Dermis microvascular lymphatic vessel endothelial cell (primary cell): ENCODE measurements at places on chromosomes 16 and 17. TPM values are rescaled to one million over a fixed set of nuclear protein-coding genes. Genes with fewer than 3 reads are reported as not detected.

RBFOX1 gene
- total RNA-seq, result not detected in 2 replicates

PKMYT1 gene
- 2.5 and 3.6 TPM in 2 replicates for total RNA-seq

PRRT2 gene
- total RNA-seq, result 0.25 TPM in 1 of 2 replicates, not detected in the other

CES1 gene
- under 0.01 TPM in 1 of 2 replicates, not detected in the other for total RNA-seq

NPTX1 gene
- total RNA-seq, result under 0.01 and 0.13 TPM in 2 replicates

CCDC154 gene
- 0.13 TPM in 2 replicates for total RNA-seq

HOXB4 gene
- 0.90 and 1.0 TPM in 2 replicates for total RNA-seq

KRTAP4-5 gene
- not detected in 2 replicates for total RNA-seq

C17orf100 gene
- total RNA-seq, result 0.13 and 0.63 TPM in 2 replicates

C17orf58 gene
- 23.7 and 32.1 TPM in 2 replicates for total RNA-seq

CAPNS2 gene
- total RNA-seq, result 0.13 TPM in 2 replicates

RHBDF1 gene
- 14.5 and 22.6 TPM in 2 replicates for total RNA-seq

YBX2 gene
- total RNA-seq, result 0.25 and 0.26 TPM in 2 replicates

TOB1 gene
- 2.8 and 3.0 TPM in 2 replicates for total RNA-seq

FBXW10 gene
- total RNA-seq, result under 0.01 TPM in 1 of 2 replicates, not detected in the other

AANAT gene
- not detected in 2 replicates for total RNA-seq

PRAC1 gene
- not detected in 2 replicates for total RNA-seq

RSKR gene
- total RNA-seq, result 2.1 and 2.8 TPM in 2 replicates

GPR139 gene
- total RNA-seq, result not detected in 2 replicates

FBF1 gene
- 3.5 and 3.9 TPM in 2 replicates for total RNA-seq
